ENCODE measurements at places on chromosomes 4 and X.

GRCh38 chr4:1216869-1217294 lies 32.0 kb downstream of the CTBP1 start:
- DNase-seq: no peak

DNA sequence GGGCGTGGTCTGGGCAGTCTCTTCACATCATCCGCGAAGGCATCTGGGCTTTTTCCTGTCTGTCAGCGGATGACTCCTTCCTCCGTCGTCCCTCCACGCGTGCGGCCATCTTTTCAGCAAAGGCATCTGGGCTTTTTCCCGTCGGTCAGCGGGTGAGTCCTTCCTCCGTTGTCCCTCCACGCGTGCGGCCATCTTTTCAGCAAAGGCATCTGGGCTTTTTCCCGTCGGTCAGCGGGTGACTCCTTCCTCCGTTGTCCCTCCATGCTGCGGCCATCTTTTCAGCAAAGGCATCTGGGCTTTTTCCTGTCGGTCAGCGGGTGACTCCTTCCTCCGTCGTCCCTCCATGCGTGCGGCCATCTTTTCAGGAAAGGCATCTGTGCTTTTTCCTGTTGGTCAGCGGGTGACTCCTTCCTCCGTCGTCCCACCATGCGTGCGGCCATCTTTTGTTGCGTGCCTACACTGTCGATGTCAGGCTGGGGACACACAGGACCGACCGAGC lies 12.3 kb upstream of the TMEM271 start:
- no peak for DNase-seq

GRCh38 chr4:128060121-128060698 lies 902 bp upstream of the LARP1B start:
- DNase-seq: no peak

DNA sequence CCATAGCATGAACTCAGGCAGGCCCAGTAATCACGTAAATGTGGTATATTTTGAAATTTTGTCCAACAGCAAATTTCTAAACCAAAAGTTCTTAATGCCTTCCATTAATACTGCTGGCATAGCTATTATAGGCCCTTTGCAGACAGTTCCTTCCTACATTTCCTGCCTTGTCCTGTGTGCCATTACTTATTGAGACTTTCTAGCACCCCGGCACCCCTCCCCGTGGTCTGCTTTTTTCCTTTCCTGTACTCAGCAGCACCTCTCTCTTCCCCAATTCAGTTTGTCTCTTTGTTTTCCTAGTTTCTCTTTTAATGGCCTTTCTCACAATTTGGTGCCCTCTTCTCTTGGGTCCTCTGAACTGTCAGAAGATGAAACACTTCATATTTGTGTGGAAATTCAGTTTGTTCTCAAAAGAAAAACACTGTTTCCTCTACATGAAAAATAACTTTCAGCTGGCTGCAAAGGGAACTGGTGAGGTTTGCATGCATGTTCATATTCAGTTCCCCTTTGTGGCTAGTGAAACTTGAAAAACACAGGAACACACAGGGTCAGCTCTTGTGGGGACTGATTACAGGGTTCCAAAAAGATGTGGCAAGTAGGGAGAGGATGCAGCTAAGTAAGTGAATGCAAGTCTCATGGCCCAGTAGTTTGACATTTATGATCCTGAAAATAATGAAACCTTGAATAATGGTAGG lies 17.1 kb downstream of the GPR34 start:
- DNase-seq: no peak

DNA sequence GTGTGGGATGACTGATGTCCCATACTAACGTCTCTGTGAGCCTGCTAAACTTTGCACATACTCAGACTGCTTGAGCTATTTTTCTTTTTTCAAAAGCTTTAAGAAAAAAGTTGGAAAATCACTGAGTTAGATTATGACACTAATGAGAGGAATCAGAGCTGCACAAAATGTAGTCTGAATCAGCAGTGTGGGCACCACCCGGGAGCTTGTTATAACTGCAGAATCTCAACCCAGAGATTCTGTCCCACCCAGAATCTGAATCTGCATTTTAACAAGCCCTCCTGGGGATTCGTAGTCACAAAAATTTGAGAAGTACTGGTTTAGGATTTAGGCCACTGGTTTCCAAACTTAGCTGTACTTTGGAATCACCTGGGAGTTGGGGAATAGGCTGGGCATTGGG lies 102.1 kb upstream of the MID1IP1 start:
- no peak for DNase-seq

DNA sequence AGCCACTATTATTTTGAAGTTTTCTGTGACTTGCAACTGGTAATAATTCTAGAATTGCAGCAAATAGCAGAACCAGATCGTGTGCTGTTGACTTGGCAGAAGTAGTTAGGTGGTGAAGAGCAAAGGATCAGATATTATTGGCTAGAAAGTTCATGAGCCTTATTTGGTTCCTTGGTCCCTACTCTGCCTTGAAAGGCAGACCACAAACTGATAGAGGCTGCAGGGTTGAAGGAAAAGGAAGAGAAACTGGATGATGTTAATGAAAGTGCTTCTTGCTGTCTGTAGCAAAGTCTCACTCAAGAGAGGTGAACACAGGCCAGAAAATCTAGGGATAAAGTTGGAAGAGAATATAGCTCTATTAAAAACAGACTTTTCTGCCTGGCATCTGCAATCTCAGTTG lies 41.2 kb upstream of the RNF150 start:
- DNase-seq: no peak

DNA sequence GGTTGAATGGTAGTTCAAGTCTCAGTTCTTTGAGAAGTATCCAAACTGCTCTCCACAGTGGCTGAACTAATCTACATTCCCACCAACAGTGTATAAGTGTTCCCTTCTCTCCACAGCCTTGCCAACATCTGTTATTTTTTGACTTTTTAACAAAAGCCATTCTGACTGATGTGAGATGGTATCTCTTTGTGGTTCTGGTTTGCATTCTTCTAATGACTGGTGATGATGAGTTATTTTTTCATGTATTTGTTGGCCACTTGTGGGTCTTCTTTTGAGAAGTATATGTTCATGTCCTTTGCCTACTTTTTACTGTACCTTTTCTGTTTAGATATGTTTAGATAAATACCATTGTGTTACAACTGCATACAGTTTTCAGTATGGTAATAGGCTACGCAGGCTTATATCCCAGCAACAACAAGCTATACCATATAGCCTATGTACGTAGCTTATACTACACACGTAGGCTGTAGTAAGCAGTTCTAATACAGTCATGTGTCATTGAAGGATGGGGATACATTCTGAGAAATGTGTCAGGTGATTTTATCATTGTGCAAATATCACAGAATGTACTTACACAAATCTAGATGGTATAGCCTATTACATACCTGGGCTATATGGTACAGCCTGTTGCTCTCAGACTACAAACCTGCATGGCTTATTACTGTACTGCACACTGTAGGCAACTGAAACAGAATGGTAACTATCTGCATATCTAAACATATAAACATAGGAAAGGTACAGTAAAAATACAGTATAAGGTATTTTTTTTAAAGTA lies 28.1 kb downstream of the KLHL8 start:
- DNase-seq: no peak

GRCh38 chrX:101605146-101605545 lies 12.7 kb downstream of the ARMCX6 start:
- DNase-seq: no peak

GRCh38 chr4:8874896-8875680 lies 3.4 kb upstream of the HMX1 start:
- DNase-seq: no peak

- no peak for DNase-seq
Measured at GRCh38 chrX:131219271-131219670, 69.8 kb downstream of the IGSF1 start.

GRCh38 chrX:121635141-121635540 lies 587.7 kb downstream of the GLUD2 start:
- no peak for DNase-seq

- DNase-seq: no peak
Measured at GRCh38 chr4:17517664-17518063, 2.7 kb downstream of the CLRN2 start.

DNA sequence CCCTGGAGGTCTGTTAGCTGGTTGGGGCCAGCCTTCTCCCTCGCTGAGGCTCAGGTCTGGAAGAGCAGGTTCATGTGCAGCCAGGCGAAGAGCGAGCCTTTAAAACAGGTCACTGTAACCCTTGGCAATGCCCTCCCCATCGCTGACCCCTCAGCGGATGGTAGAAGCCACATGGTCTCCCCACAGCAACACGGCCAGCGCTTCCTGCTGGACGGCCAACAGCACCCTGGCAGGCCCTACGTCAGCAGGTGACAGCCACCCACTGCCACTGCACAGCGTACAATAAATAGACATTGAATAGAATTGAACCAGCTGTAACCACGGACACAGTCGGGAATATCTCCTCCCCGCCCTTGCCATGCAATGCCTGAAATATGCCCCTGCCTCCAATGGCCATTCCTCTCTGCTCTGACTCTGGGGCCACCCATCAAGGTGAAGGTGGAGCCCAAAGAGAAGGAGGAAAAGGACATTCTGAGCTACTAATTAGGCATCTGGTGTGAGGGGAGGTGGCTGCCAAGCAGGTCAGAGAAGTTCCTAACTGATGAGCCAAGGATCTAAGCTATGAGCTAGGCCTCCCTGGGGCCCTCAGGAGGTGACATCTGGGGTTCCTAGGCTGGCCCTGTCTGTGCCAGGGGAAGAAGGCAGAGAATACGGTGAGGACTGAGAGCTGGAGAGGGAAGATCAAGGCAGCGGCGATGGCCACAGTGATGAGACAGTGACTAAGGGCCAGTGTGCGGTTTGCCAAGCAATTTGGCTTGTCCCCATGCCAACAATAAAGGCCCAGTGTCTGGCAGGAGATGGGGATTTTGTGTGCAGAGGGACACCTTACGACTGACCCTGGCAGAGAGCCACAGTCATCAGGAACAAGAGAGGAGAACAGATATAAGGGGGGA lies 202.3 kb downstream of the BCOR start:
- DNase-seq: no peak

DNA sequence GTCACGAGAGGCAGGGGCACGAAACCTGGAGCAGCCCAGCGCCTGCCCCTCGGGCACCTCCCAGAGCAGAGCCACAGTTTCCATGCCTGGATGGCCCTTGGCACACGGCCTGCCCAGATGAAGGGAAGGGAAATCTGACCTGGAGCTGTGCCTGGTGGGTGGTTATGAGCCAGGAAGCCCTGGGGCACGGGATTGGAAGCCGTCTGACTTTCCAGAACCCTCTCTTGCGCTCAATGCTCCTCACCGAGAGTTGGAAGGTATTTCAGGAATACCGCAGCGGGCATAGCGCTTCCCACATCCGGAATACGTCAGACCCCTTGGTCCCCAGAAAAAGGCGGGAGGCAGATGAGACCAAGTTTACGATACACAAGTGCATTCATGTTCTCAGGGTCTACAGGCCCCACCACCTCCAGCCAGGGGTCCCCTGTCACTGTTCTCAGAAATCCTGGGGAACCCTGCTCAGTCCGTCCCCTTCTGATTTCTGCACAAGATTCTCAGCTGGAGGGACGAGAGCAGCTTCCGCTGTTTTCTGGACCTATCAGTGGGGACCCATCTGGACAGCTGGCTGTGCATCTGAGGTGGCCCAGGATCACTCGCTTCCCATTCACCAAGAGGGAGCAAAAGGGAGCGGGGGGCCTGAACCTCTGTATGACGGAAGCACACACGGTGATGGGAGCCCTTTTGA lies 172.9 kb downstream of the AFAP1 start:
- DNase-seq: no peak

DNA sequence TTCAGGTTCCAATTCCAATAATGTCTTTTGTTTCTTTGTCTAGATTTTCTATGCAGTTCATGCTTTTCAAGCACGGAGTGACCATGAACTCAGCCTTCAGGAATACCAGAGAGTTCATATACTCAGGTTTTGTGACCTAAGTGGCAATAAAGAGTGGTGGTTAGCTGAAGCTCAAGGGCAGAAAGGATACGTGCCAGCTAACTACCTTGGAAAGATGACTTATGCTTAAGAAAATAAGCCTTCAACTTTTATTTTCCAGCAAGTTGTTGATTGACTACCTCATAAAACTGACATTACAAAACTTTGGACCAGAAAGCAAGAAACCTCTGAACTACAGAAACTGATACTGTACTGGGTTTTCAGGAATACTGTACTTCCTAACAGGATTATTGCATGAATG lies 30.8 kb downstream of the INTS12 start:
- no peak for DNase-seq

- DNase-seq: no peak
Measured at GRCh38 chr4:3262208-3263052, 13.5 kb downstream of the MSANTD1 start.

DNA sequence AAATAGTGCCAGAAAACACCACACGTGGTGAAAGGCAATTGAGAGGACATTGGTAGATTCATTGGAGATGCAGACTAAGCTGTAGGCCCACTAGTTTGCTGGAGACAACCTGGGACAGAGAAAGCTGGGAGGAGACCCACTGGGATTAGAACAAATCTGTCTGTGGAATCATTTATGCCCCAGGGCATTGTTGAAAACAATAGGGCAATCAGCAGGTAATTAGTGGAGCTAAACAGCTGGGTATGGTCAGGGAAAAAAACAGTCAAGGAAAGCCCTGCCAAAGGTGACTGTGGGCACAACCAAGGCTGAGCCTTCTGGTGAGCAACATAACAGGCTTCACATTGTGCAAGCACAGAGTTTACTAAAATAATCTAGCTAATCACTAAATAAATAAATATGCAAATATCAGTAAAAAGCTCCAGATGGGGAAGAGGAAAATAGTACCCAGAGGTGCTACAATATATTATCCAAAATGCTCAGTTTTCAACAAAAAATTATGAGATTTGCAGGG lies 9.0 kb downstream of the TCEAL3 start:
- no peak for DNase-seq

- no peak for DNase-seq
Measured at GRCh38 chr4:168691631-168692369, 194.9 kb downstream of the PALLD start.

- no peak for DNase-seq
Measured at GRCh38 chr4:105657117-105657765, 51.2 kb downstream of the INTS12 start.

GRCh38 chr4:83207497-83208101 lies 77.0 kb downstream of the COQ2 start:
- no peak for DNase-seq

DNA sequence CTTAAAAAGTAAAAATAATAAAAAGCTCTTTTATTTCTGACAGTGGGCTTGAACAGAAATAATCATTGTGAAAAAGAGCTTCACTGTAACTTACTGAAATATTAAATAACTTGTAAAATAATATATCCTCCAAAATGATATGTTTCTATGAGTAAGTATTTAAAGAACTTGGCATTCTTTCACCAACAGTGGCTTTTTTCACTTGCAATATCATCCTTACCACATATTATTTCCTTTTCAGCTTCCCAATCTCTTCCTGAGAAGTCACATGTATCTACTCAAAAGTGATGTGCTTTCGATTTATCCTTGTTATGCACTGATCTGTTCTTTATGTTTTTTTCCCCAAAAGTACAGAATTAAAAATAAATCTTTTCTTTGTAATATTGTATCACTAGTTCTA lies 2.2 kb upstream of the PCDH18 start:
- no peak for DNase-seq

All from brain pericyte (primary cell).